Stimulated activated CD4-positive, alpha-beta T cell treated with anti-CD3 and anti-CD28 coated beads, Interleukin-15, amount 100 ng/mL, for 1 hour (primary cell): ENCODE measurements at places on chromosomes 16 and 17.

DNA sequence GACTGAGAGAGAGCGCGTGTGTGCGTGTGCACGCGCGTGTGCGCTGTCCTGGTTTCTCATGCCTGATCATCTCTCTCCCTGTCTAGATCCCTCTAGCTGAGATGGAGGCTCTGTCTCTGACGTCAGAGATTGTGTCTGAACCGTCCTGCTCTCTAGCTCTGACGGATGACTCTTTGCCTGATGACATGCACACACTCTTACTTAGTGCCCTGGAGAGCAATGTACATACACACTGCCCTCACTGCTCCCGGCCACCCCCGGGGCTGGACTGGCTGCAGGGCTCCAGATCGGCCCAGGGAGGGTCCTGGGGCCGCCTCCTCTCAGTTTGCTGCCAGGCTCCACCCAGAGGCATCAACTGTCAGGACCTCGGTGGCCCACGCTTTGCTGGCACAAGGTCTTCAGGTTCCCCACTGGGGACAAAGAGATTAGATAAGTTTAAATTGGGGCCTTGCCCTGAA, 13.1 kb upstream of the ABCC3 start:
- DNase-seq: no peak

DNA sequence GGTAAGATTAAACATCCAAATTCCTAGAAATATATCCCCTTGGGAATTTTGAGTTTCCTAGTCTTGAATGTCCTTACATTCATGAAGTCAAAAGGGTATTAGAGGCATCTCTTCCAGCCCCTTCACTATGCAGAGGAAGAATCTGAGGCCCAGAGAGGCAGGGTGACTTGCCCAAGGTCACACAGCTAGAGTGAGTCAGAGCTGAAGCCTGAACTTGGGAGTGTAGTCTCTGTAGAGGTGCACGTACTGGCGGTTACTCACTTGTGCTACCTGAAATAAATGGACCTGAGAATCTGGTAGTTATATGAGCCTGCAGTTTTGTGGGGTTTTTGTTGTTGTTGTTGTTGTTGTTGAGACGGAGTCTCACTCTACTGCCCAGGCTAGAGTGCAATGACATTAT, 164.0 kb downstream of the XYLT1 start:
- DNase-seq: no peak

- DNase-seq: peak; percentile 28
Measured at GRCh38 chr16:27315333-27316037, 1.7 kb downstream of the IL4R start.

DNA sequence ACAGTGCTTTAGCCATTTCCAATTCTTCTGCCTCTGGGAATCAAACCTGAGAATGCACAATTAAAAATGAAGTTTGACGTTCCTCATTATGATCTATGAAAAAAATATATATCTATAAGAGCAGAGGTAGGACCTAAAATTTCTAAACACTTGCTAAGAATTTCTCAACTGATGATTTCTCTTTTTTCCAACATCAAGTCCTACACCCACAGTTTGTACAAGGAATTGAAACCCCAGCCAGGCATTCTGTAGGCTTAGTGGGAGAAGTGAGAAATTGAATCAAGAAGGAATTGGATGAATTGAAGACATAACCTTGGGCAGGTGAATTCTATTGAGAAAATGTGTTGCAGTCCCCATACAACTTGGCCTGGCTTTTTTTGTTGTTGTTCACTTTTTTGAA, 2.7 kb downstream of the CACNG3 start:
- DNase-seq: no peak

- no peak for DNase-seq
Measured at GRCh38 chr17:66481271-66481670, 178.9 kb downstream of the PRKCA start.
